Prostate gland (tissue), 2 donors: ENCODE measurements at places on chromosomes 5 and 9.

DNA sequence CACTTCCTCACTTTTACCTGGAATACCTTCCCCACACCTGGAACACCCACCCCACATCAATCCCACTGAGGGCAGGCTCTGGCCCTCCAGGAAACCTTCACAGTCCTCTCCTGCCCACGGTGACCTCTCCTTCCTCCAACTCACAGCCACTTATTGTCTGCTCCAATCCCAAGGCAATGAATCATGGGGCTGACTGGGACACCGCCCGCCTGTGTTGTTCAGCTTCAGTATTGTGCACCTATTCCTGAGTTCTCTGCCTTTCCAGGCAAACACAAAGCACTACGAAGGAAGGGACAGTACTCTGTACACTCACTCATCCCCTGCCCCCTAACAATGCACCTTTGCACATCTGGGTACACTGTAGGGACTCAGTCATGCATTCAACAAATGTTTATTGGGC, 7.3 kb downstream of the PCDH1 start:
- DNase-seq = no peak
- H3K27ac ChIP-seq = no peak overlapping the region
- no peak overlapping the region for H3K4me3 ChIP-seq
- no peaks in the 10 kb centered on the region for H3K36me3 ChIP-seq

DNA sequence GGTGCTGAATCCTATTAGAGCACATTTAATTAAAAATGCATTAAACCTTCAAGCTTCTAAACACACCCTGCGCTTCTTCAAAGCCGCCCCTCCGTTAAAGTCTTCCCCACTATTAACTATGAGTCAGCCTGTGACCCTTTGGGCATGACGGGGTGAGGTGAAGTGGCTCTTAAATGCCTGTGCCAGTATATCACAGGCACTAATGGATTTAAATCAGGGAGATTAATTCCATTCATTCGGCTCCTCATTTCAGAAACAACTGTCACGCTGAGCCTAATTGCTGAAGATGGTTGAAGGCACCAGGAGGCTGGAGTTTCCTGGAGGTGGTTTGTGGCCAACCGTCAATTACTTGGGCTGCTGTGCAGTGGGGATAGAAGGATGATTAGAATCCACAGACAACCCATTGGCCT, 192.6 kb upstream of the MSX2 start:
- H3K27me3 ChIP-seq = no peaks in the 10 kb centered on the region
- no peak for DNase-seq
- H3K4me3 ChIP-seq = no peak overlapping the region
- H3K36me3 ChIP-seq = no peaks in the 10 kb centered on the region
- H3K4me1 ChIP-seq = no peaks in the 10 kb centered on the region

DNA sequence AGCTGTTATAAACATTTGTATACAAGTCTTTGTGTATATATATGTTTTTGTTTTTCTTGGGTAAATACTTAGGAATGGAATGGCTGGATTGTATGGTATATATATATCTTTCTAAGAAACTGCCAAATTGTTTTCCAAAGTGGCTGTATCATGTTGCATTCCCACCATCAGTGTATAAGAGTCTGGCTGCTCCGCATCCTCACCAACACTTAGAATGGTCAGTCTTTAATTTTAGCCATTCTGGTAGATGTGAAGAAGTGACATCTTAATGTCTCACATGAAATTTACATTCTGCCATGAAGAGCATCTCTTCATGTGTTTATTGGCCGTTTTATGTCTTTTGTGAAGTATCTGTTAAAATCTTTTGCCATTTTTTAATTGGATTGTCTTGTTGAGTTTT, 31.9 kb downstream of the GALNT10 start:
- H3K27ac ChIP-seq = no peak overlapping the region
- DNase-seq = no peak
- no peaks in the 10 kb centered on the region for H3K27me3 ChIP-seq
- peaks cover 5% of the 10 kb centered on the region for H3K4me1 ChIP-seq

DNA sequence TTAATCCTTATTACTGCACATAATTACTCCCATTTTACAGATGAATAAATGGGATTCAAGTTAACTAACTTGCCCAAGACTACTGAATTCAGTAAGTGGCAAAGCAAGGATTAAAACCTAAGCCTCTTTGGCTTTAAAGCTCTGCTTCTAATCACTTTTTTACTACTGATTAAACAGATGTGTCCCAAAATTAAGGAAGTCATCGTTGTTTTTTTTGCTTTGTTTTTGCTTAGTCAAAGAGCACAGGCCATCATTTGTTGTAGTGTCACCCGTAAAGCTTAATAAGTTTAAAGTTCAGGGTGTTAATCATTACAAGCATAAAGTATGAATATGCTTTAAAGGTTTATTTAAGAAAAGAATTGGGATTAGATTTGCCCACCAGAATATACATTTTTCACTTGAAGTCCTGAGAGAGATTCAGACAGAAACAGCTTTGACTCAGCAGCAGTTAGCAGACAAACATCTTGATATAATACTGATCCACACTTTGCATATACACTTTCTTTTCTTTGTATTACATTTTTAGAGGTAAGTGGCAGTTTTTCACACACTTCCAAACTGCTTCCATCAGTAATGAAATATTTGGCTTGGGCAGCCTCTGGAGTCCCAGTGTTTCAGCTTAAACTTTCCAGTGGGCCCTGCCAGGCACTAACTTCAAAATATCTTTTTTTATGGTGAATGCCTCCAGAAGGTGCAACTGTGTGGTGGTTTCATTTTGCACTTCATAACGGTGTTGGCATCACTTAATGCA, 52.7 kb downstream of the PIK3R1 start:
- H3K4me1 ChIP-seq = peaks cover 17% of the 10 kb centered on the region
- no peaks in the 10 kb centered on the region for H3K36me3 ChIP-seq
- peak overlapping the region; percentile 34 for H3K27ac ChIP-seq
- H3K27me3 ChIP-seq = no peaks in the 10 kb centered on the region
- DNase-seq = no peak

DNA sequence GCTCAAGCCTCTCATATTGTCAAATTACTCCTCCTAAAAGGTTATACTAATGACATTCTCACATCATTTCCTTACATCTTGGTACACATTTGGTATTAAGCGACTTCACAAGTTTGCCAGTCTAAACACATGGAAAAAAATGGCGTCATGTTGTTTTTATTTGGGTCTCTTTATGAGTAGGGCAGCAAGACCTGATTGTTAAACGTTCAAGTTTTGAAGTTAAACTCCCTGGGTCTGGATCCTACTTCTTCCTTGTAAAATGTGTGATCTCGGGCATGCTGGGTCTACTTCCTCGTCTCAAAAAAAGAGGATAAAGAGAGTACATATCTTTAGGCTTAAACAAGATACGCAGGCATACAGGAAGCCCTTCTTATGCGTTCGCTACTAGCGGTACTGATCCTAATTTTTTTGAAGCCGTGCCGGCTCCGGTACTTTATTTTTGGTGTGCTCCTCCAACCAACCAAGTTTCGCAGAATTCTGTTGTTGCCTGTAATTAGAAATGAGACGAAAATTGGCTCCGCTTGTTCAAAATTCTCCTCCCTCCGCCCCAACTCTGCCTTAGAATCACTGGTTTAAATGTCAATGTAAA, 596 bp upstream of the CDC37L1 start:
- no peaks in the 10 kb centered on the region for H3K36me3 ChIP-seq
- DNase-seq = no peak
- no peaks in the 10 kb centered on the region for H3K27me3 ChIP-seq
- H3K27ac ChIP-seq = peak overlapping the region; percentile 94
- peak overlapping the region; percentile 92 for H3K4me3 ChIP-seq

DNA sequence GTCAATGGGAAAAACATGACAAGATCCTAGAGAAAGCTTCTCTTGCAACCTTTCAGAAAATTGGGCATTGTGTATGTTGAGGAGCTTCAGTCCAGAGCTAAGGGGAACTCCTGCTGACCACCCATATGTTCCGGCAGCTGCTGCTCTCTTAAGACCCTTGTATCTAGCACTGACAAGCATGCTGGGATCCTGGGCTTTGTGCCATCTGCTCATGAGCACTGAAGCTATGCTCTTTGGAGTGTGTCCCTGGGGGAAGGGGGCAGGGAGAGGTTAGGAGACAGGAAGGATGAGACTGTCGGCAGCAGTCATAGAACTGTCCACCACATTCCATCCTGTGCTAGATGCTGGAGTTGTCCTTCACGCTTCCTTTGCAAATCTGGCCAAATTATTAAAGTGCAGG, 109.3 kb downstream of the JAKMIP2 start:
- no peak for DNase-seq
- H3K27ac ChIP-seq = no peak overlapping the region
- H3K27me3 ChIP-seq = no peaks in the 10 kb centered on the region
- peaks cover 3% of the 10 kb centered on the region for H3K4me1 ChIP-seq
- no peaks in the 10 kb centered on the region for H3K36me3 ChIP-seq

DNA sequence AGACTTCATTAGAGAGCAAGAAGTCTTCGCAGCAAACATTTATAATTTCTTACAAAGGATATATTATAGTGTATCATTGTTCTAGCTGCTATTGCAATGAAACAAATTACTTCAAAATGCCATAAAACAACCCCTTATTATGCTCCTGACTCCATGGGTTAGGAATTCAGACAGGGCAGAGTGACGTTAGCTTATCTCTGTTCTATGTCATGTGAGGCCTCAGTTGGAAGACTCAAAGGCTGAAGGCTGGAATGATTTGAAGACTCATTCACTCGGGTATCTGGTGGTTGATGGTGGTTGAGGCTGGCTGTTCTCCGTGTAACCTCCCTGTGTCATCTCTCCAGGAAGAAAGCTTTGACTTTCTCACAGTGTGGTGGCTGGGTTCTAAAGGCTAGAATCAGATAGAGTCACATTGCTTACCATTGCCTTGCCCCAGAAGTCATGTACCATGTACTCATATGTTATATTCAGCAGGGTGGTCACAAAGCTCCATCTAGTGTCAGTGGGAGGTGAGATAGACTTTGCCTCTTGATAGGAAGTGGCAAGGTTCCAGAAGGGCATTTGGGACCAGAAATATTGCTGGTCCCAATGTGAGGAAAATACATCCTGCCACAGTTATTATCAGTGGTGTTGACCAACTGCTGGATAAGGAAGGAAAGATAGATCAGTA, 226.9 kb downstream of the TMEM38B start:
- no peak for DNase-seq
- H3K27me3 ChIP-seq = no peaks in the 10 kb centered on the region
- H3K4me3 ChIP-seq = no peak overlapping the region
- H3K4me1 ChIP-seq = no peaks in the 10 kb centered on the region
- H3K36me3 ChIP-seq = no peaks in the 10 kb centered on the region

DNA sequence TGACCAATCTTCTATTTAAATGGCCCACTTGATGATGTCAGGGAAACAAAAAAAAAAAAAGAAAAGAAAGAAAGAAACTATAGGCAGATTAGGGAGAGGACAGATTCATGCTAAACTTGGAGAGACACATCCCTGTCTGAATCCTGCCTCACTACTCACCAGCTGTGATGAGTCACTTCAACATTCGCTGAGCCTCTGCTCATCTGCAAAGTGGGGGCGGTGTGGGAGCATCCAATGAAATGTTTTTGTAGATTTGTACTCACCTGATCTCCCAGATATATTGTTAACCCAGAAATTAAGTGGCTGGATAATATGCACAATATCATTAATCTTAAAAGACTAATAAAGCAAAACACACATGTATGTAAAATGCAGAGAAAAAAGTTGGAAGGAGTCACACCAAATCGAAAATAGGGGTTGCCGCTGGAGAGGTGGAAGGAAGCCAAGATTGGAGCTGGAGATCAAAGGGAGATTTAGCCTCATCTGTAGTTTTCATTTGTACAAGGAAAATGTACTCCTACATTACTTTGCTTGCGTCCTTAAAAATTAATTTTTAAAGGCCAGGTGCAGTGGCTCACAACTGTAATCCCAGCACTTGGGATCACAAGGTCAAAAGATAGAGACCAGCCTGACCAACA, 17.0 kb upstream of the ERGIC1 start:
- H3K27me3 ChIP-seq = no peaks in the 10 kb centered on the region
- DNase-seq = no peak
